ENCODE measurements at places on chromosomes 3 and 15. TPM values are rescaled to one million over a fixed set of nuclear protein-coding genes. Genes with fewer than 3 reads are reported as not detected.

GRCh38 chr3:49788056-49788455, 1.7 kb upstream of the IP6K1 start:
- no peak for DNase-seq

SLC38A3 gene
- total RNA-seq: 0.28 TPM

MORC1 gene
- not detected for total RNA-seq

- no peak for DNase-seq
These were observed 707.0 kb downstream of the ROBO2 start for GRCh38 chr3:77746892-77747291.

DNA sequence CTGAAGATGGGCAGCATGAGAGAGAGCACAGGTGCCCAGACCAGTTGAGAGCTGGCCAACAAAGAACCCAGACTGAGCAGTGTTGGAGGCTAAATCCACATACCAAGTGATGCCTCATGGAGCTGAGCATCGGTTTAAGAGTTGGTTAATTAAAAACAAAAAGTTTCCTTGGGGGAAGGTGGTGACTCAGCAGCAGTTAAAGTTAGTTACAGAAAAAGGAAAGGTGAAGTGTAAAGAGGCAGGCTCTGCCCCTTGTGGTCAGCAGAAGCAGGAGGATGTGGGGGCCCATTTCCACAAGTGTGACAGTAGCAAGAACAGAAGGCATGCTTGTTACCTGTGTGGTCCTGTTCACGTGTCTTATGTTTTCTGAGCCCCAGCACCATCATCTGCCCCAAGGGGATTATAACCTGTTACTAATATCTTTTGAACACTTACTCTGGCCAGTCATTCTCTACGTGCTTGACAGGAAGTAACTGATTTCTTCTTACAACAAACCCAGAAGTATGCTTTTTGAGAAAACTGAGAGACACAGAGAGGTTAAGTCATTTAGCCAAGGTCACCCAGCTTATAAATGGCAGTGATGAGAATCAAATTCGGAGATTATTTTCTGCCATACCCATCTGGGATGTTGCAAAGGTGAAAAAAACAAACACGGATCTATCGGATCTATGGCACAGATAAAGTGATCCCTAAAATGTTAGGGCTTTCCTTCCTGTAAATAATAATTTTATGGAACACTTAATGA, 91.0 kb downstream of the EPHB1 start:
- no peak for DNase-seq

NEK11 gene
- 10.3 TPM for total RNA-seq

- DNase-seq: no peak
These were observed 59.0 kb downstream of the EPHB3 start for GRCh38 chr3:184620475-184621119.

DNA sequence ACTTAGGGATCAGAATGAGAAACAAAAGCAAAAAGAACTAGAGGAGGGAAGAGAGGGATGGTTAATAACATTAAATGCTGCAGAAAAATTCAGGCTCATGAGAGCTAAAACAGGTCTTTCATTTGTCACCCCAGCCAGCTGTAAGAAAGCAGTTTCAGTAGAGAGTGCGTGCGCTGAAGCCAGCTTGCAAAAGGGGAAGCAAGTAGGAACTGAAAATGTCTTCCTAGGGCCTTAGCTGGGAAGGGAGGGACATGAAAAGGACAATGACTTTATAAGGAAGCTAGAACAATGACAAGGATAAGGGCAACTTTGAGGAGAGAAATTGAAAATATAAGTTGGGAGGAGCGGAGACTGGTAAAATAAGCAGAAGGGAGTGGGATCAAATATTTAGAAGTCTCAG, 3.1 kb downstream of the CIAO2A start:
- DNase-seq: no peak

DNA sequence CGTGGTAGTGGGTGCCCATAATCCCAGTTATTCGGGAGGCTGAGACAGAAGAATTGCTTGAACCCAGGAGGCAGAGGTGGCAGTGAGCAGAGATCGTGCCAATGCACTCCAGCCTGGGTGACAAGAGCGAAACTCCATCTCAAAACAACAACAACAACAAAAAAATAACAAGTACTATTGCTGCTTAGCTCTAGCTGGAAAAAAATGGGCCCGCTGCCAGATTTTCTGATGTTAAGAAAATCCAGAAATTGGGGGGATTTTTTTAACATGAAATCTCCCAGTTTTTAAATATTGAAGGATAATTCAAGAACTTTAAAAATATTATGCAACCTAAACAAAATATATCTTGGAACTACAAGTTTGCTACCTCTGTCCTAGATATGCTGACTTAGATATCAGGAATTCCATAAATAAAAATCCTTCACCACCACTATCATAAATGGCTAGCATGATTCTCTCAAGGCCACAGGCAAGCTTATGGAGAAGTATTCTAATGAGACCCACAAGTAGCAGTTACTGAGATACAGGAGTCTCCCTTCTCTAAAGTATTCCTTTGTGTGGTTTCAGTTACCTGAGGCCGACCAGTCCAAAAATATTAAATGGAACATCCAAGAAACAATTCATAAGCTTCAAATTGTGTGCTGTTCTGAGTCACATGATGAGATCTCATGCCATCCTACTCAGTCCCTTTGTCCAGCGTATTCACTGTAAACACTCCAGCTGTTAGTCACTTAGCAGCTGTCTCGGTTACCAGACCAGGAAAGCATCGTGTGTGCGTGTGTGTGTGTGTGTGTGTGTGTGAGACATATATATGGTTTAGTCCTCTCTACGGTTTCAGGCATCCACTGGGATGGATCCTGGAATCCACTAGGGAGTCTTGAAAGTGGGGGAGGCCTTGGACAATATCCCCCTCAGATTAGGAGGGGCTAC, 277.2 kb downstream of the TBL1XR1 start:
- DNase-seq: no peak

GRCh38 chr3:181729341-181729869, 17.7 kb downstream of the SOX2 start:
- no peak for DNase-seq

ARNT2 gene
- total RNA-seq: 22.9 TPM

DNA sequence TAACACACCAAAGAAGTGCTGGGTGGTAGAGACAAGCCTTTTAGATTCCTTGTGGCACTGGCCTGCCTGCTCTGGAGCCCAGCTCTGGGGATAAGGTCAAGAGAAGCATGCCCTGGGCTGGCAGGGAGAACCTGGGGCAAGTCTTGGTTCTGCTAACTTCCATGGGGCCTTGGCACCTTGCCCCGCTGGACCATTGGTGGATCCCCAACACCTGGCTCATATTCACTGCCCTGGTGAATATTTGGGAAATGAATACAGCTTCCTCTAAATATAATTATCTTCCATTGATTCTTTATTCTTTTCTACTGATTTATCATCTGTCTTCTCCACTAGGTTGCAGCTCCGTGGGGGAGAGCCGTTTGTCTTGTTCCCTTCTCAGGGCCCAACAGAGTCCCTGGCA, 89.5 kb downstream of the RAB11A start:
- no peak for DNase-seq

DNA sequence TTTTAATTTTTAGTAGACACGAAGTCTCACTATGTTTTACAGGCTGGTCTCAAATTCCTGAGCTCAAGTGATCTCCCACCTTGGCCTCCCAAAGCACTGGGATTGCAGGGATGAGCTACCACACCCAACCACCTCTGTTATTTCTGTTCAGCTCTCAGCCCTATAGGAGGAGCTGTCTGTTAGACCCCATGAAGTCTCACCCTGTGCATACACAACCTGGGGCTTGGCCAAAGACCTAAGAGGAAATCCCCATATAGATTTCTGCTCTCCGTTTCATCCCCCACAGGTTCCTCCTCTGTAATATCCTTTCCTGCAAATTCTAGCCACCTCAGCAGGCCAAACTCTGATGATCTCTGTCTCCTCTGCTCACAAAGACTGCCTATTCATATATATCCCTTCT, 56.6 kb upstream of the CTDSPL2 start:
- no peak for DNase-seq

Data from thoracic aorta (tissue), 2 donors.